ENCODE measurements at places on chromosomes 16 and 17.

DNA sequence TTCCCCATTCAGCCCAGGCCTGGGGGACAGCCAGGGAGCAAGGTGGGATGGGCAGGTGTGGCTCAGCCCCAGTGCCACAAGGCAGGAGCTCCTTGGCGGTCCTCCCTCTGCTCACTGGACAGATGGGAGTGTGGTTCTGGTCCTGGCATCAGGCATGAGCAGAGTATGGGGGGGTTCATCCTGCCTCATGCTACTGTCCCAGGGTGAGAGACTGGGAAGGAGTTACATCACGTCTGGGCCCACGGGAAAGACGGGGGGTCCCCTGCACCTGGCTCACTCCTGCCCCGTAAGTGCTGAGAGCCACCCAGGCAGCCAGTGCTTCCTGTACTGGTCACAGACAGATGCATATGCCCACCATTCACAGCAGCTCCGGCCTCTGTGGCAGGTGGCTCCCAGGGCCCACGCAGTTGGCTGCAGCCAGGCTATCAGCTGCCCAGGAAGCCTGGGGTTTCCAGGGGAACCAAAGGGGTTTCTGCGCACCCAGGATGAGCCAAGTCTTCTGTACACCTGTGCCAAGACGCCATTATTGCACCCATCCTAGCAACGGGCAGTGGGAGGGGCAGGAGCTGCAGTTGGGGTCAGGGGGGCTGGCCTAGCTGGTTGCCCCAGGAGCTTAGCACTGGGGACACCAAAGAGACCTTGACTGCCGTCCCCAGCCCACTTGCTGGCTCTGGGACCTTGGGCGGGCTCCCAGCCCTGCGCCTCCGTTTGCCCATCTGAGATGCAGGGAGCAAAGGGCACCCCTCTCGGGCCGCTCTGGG, 1.9 kb downstream of the BAIAP3 start:
- no peak for DNase-seq

GRCh38 chr17:55437159-55437605, 15.5 kb upstream of the MMD start:
- DNase-seq = no peak

- DNase-seq = no peak
Observed at GRCh38 chr17:1402262-1402586, 2.2 kb upstream of the YWHAE start.

GRCh38 chr17:75619506-75620431, 13.5 kb upstream of the SMIM5 start:
- DNase-seq = no peak

GRCh38 chr17:27310565-27311110, 16.7 kb downstream of the WSB1 start:
- DNase-seq = no peak

GRCh38 chr17:8557176-8557806, 73.2 kb downstream of the MYH10 start:
- DNase-seq = no peak

DNA sequence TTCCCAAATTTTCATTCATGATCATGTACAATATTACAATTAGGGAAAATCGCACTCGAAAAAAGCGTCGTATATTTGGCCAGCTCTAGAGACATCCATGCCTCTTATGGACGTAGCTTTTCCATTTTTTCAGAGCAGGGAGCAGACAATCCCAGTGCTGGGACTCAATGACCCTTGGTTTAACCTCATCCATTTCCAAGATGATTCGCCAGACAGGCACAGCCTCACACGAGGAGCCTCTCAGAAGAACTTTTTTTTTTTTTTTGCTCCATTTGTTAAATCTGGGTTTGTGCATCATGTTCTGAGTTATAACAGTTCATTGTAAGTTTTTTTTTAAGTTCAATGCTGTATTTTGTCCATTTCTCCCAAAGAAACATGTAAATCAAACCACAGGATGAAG, 92.1 kb downstream of the ZDHHC7 start:
- DNase-seq = no peak

DNA sequence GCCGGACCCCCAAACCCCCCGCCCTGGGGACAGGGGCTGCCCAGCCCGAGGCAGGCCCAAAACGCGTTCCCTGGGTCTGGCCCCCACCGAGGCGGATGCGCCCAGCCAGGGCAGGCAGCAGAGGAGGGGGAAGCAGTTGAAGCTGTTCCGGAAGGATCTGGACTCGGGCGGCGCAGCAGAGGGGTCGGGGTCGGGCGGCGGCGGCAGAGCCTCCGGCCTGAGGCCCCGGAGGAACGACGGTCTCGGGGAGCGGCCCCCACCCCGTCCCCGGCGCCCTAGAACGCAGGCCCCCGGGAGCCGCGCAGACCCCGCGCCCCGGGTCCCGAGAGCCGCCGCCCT, 22.9 kb upstream of the ZFPM1 start:
- DNase-seq = peak; percentile 6

GRCh38 chr16:14652726-14653125, 20.0 kb downstream of the BFAR start:
- no peak for DNase-seq

DNA sequence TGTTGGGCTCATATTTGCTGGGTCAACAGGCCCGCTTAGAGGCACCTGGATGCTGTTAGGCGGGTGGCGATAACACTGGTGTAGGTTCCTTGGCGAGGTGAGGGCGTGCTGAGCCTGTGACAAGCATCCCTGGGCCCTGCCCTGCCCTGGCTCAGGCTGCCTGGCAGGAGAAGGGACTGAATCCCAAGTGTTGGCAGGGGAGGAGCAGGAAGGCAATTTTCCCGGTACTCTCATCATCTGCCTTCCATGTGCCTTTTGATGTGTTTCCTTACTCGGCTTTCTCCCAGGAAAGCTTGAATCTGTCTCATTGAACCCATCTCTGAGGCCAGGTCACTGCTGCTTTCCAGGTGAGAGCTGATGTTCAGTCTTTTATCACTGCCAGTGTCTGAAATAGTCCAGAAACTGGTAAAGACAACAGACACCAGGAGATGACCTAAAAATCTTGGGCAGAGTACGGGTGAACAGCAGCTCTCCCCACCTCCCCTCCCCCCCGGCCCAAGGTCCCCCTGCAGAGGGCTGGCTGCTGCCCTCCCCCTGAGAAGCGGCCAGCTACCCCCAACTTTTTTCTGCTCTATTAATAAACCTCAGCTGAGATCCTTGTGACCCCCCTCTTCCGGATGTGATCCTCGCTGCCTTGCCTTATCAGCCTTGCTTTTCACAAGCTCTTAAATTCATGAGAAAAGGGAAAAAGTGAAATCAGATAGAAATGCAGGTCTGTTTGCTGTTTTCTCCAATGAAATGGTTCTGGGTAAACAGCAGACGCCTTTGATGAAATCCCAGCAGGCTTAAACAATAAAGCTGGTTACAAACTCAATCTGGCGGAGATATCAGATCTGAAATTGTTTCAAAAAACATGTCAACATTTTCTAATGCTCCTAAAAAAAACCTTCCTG, 29.0 kb downstream of the RTN4RL1 start:
- no peak for DNase-seq

DNA sequence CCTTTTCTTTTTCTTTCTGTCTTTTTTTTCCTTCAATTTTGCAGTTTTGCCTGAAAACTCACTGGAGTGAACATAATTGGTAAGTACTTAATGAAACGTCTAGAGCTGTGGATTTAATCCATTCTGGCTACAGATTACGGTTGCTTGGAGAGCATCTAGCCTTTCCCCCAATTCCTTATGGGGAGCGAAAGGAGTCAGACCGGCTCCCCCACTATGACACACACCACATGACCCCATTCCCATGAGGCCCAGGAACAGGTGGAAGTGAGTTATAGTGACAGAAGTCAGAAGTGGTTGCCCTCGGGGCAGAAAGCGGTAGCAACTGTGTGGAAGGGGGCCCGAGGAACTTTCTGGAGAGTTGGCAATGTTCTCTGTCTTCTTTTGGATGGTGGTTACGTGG, 41.2 kb downstream of the EMP2 start:
- no peak for DNase-seq

- no peak for DNase-seq
Observed at GRCh38 chr16:51919736-51920135, 627.2 kb downstream of the TOX3 start.

DNA sequence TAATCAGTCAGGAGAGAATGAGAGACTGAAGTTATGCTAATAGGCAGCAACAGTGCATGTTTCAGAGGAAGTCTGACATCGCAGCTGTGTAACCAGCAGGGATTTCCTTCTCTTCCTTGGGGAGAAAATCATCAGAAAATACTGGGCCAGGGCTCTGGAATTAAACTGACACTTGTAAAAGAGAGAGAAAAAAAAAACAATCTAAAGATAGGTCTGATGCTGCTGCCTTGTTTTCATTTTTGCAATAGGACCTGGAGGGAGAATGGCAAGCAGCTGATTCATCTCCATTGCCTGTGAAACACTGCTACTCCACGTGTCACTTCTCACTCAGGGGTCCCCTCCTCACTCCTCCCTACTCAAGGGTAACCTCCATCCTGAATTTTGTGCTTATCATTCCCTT, 17.7 kb upstream of the CORO6 start:
- DNase-seq = no peak

DNA sequence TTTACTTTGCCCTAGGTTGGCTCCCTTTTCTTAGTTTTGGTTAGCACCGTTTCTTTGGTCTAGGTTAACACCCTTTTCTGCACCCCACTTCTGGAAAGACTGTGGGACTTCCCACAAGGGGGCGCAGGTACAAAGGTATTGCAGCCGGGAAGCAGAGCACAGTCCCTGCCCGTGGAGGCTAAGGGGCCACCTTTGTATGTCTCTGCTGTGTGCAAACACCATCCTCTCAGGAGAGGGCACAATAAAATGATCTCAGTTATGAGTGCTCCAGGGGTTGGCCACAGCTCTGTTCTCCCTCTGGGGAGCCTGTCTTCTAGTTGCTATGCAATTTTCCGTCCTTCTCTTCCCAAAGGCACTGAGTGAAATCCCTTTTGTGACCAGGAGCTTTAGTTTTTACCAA, 28.4 kb upstream of the TMC5 start:
- peak; percentile 36 for DNase-seq

DNA sequence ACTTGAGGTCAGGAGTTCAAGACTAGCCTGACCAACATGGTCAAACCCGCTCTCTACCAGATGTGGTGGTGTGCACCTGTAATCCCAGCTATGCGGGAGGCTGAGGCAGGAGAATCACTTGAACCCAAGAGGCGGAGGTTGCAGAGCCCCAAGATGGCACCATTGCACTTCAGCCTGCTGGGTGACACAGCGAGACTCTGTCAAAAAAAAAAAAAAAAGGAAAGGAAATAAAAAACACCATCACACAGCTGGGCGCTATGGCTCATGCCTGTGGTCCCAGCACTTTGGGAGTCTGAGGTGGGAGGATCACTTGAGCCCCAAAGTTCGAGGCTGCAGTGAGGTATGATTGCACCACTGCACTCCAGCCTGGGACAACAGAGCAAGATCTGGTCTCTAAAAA, 13.3 kb upstream of the SBK1 start:
- no peak for DNase-seq

GRCh38 chr17:44002141-44002848, 2.1 kb upstream of the NAGS start:
- DNase-seq = no peak

DNA sequence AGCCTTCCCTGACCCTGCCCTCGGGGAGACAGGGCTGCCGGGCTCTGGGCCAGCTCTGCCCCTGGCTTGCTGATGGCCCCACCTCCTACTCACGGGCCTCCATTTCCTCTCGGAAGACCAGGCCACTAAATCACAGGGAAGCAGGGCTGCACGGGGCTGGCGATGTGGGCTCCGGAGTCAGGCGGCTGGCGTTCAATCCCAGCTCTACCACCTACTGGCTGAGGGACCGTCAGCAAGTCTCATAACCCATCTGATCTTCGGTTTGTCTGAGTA, 113.4 kb downstream of the AMFR start:
- no peak for DNase-seq

DNA sequence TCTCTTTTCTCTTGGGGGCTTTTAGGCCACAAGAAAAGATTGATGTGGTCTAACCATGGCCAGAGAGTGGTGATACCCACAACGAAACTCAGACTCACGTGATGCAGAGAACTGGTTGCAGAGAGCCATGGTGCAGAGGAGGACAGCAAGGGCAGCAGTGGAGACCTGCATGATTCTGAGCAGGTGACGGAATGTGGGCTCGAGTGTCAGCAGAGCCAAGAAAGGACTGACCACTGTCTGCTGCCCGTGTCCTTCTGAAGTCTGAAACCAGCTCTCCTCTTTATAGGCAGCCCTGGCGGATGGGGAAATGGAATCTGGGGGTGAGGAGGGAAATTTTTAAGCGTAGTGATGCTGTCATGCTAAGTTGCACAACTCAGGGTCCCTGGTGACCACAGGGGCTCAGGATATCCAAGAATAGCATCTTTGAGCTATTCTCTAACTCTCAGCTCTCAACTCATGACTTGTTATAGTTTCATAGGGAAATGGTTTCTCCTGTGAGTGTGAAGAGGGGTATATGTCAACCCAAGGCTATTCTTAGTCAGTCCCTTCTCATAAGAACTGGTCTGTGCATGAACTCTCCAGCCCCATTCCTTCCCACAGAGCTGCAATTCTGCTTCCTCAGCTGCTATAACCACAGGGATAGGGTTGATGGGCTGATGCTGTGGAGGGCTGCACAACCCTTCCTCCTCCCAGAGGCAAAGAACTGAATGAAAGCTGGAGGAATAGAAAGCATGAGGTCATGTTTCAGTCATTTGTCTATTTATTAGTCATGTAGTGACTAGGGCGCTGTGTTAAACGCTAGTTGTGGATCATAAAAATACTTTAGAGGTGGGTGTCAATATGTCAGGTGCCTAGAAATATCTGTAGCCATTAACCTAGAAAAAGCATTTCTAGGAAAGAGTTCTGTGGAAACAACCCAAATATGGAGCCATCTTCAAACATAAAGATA, at the start of gene CCL3:
Gene CCL3, minus strand, starts transcription at position 256 of the 949 bp plus-strand sequence. Its CDS starts 85 bp downstream, at position 171.
- peak; percentile 43 for DNase-seq

GRCh38 chr17:35998018-35998545, 3.3 kb downstream of the CCL15 start:
- DNase-seq = no peak

DNA sequence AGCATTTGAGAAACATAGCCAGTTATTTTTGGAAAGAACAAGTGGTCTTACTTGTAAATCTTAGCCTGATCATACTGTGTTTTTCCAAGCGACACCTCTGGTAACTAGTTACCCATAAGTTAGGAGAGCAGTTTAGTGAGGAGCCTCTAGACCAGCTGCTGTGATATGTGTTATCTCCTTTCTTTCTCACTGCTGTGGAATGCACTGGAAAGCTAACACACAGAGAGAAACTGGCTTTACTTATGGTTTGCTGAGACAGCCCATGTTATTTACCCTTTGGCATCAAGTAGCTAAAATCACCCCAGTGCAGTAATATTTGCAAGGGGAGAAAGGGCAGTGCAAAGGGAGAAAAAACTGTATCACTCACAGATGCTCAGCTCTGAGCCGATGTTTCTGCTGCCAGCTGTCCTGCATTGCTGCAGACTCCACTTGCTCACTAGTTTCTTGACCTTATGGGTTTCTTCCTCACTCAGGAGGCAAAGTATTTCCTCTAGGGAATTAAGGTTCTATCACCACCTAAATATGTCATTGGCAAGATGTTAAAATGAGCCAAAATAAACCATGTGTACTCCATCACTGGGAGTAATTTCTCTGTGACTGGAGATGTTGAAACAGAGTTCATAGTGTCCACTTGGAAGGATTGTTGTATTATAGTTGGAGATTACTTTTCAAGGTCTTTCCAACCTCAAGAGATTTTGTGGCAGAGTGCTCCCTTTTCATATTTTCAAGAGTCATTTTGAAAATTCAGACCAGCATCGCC, 2.3 kb downstream of the RBFOX1 start:
- DNase-seq = no peak
